ENCODE measurements at places on chromosomes 6 and 20. TPM values are rescaled to one million over a fixed set of nuclear protein-coding genes. Genes with fewer than 3 reads are reported as not detected.

DNA sequence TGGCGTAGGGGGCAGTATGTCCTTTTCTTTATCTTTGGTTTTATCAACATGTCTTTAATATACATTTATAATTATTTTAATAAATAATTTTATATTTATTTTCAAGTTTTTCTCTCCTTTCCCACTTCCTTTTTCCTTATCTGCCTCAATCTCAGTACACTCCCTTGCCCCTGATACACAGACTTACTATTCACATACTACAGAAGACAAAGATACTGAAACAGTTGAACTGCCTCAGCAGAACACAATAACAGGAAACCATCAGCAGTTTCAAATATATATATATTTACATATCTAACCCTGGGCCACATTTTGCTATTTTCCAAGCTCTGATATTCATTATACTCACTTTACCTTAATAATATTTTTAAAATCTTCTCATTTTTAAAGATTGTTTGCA lies 19.8 kb downstream of the IBTK start:
- DNase-seq = no peak
- no peaks in the 10 kb centered on the region for H3K4me1 ChIP-seq
- H3K36me3 ChIP-seq = peaks cover 81% of the 10 kb centered on the region

DNA sequence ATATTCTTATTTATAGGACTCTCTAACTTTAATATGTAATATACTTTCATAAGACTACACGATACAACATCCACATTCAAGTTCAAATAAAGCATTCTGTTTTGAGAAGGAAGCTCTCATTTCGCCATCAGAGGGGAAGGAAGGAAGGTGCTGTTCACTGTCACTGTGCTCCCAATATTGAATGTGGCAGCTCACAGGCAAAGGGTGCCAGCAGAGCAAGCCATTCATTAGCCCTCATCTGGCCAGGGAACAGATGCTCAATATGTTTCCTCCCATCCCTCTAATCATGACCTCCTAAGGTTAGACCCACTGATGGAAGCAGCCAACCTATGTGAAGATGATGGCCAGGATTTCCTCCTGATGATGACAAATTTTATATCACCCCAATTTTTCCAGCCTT lies 154.4 kb downstream of the DST start:
- peak overlapping the region; percentile 30 for H3K27ac ChIP-seq
- no peak overlapping the region for H3K4me3 ChIP-seq
- H3K36me3 ChIP-seq = peaks cover 82% of the 10 kb centered on the region
- H3K4me1 ChIP-seq = peaks cover 12% of the 10 kb centered on the region
- DNase-seq = peak; percentile 75

DNA sequence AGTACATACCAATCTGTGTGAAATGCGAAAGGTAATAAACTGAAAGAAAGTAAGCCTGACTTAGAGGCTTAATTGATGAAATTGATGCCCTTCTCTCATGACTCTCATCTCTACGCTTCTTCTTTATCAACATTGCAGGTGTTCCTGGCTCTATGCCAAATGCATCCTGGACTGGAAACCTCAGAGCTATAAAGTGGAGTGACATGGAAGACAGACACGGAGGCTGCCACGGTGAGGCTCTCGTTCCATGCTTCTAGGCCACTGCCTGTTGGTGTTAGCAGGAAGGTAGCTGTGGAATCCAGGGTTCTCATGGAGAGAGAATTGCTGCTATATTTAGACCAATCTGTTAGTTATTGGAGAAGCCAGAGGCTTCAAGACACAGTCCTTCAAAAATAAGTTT lies 73.2 kb downstream of the C6orf52 start:
- no peaks in the 10 kb centered on the region for H3K27me3 ChIP-seq
- no peak overlapping the region for H3K27ac ChIP-seq
- H3K4me3 ChIP-seq = no peak overlapping the region
- no peaks in the 10 kb centered on the region for H3K36me3 ChIP-seq

GRCh38 chr6:111796310-111796918 lies 76.8 kb downstream of the FYN start:
- H3K4me3 ChIP-seq = no peak overlapping the region
- H3K4me1 ChIP-seq = peaks cover 12% of the 10 kb centered on the region
- DNase-seq = no peak
- no peaks in the 10 kb centered on the region for H3K27me3 ChIP-seq
- H3K36me3 ChIP-seq = no peaks in the 10 kb centered on the region

GRCh38 chr6:22155551-22155950 lies 141.3 kb downstream of the PRL start:
- no peak overlapping the region for H3K27ac ChIP-seq
- H3K27me3 ChIP-seq = no peaks in the 10 kb centered on the region
- DNase-seq = no peak

GRCh38 chr6:73713426-73714147 lies 17.6 kb downstream of the CD109 start:
- H3K4me3 ChIP-seq = no peak overlapping the region
- no peaks in the 10 kb centered on the region for H3K27me3 ChIP-seq
- peaks cover 31% of the 10 kb centered on the region for H3K4me1 ChIP-seq
- DNase-seq = no peak
- no peaks in the 10 kb centered on the region for H3K36me3 ChIP-seq
- H3K27ac ChIP-seq = peak overlapping the region; percentile 76

DNA sequence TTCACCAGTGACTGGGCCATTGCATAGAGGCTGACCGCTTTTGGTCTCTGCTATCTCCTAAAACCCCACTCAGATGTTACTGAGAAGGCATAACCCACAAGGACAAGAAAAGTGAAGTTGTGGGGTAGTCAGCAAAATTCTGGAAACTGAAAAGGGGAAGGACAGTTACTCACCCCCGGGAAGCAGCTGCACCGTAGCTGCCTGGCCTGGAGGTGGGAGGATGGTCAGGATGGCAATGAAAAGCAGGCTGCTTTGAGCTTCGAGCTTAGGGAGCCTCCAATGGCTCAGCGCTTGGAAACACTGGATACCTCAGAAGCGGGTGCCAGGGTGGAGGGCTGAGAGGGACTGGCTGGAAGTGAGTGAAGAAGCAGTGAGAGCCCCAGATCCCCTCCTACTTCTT lies 56.0 kb downstream of the KCNK5 start:
- no peak overlapping the region for H3K27ac ChIP-seq
- no peaks in the 10 kb centered on the region for H3K36me3 ChIP-seq
- no peaks in the 10 kb centered on the region for H3K27me3 ChIP-seq
- no peak for DNase-seq

DNA sequence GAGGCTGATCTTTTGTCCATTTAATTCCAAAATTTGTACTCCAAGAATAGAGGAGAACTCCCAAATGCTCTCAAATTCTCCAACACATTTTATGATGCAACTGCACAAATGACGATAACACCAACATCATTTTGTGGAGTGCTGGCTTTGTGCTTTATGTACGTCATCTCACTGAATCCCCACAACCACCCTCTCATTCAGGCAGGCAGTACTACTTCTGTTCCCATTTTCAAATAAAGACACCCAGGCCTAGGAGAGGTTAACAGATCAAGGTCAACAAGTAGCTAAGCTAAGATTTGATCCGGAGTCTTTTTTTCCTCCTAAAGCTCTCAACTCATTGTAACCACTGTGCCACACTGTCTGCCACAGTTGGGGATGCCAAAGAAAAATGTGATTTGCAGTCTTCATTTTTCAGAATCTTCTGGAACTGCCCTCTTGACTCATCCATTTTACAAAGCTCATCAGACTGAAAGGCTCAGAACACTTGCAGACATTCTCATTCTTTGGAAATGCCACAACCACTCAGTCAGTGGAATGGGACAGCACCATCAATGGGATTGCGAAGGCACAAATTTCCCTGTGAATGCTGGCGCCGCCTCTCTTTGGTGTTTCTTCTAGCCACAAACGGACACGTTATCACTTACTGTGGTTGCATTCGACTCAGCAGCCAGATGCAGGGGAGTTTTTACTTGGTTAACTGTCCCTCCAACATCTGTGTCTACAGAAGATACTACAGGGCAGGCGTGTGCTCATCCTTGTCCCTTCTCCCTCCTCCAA lies 184.4 kb downstream of the GJA10 start:
- H3K4me3 ChIP-seq = no peak overlapping the region
- no peaks in the 10 kb centered on the region for H3K27me3 ChIP-seq
- H3K36me3 ChIP-seq = no peaks in the 10 kb centered on the region
- H3K27ac ChIP-seq = no peak overlapping the region
- H3K4me1 ChIP-seq = peaks cover 6% of the 10 kb centered on the region

GRCh38 chr6:95780037-95780436 lies 202.7 kb downstream of the MANEA start:
- H3K36me3 ChIP-seq = no peaks in the 10 kb centered on the region
- H3K4me1 ChIP-seq = no peaks in the 10 kb centered on the region
- H3K27ac ChIP-seq = no peak overlapping the region
- H3K4me3 ChIP-seq = no peak overlapping the region

DNA sequence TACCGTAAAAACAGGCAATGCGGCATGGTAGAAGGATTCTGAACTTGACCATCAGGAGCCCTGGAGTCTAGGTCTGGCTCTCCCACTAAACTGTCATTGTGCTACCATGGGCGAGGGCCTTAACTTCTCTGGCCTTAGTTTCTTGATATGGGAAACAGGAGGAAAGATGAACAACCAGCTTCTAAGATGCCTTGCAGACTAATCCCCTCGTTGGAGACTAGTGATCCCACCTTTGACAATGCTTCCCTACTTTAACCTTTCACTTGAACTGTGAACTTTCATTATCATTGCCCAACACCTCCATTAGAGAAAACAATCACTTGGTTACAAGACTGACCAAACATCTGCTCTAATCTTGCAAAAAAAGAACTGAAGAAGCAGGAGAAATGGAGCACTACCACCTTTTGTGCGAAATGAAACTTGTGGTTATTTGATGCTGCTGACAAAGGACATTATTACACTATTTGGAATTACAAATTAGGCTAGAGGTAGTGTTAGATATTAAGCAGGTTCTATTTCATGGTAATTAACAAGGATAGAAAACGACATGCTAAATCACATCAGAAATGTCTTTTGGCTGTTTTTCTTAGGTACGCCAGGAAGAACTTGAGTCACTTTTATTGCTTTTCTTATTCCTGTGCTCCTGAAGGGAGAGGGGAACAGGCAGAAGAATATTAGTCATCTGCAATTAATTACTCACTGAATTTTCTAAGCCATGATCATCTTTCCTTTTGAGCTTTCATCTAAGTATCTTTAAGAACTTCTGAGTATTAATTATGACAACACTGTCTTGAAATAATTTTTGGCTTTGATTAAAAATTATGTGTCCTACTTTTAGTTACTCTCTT lies 39.1 kb upstream of the ARHGAP18 start:
- H3K36me3 ChIP-seq = no peaks in the 10 kb centered on the region
- H3K4me3 ChIP-seq = peak overlapping the region; percentile 15
- peak overlapping the region; percentile 78 for H3K27ac ChIP-seq
- peaks cover 66% of the 10 kb centered on the region for H3K4me1 ChIP-seq
- no peak for DNase-seq
- H3K27me3 ChIP-seq = no peaks in the 10 kb centered on the region

Gene IRAK1BP1
- polyA plus RNA-seq = 2.4 TPM
